ENCODE measurements at places on chromosomes 2 and 18. TPM values are rescaled to one million over a fixed set of nuclear protein-coding genes. Genes with fewer than 3 reads are reported as not detected.
A peak's percentile ranks its signal among the peaks of the same experiment; 100 is the strongest.

DNA sequence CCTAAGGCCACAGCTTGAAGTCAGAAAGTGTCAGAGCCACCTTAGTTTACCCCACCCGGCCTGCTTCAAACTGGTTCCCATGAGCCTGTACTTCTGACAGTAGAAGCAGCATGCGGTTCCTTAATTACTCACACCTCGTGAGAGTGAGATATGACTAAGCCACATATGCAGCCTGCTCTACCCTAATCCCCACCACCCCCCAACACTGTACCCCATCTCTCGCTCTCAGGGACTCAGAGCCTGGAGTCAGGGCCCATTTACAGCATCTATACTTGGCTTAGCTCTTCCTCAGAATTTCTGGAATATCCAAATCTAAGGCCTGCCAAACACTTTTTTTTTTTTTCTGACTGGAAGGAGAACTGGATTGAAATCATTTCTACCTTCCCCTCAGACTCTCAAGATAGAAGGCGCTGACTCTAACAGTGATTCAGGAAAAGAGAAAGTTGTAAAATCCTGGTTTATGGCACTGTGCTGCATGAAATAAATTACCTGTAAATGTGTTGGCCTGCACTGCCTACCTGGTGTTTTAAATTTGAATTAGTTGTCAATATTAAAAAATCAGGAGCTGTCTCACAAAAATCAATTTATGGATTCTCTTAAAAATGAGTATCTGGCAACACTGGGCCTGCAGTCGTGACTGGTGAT, 360.0 kb downstream of the RND3 start:
- H3K4me1 ChIP-seq: no peaks in the 10 kb centered on the region
- H3K36me3 ChIP-seq: no peaks in the 10 kb centered on the region
- no peak for DNase-seq
- no peak overlapping the region for H3K4me3 ChIP-seq
- no peaks in the 10 kb centered on the region for H3K27me3 ChIP-seq

GRCh38 chr2:175402571-175402970, 221.1 kb upstream of the ATP5MC3 start:
- DNase-seq: no peak
- H3K4me3 ChIP-seq: no peak overlapping the region
- no peaks in the 10 kb centered on the region for H3K36me3 ChIP-seq

DNA sequence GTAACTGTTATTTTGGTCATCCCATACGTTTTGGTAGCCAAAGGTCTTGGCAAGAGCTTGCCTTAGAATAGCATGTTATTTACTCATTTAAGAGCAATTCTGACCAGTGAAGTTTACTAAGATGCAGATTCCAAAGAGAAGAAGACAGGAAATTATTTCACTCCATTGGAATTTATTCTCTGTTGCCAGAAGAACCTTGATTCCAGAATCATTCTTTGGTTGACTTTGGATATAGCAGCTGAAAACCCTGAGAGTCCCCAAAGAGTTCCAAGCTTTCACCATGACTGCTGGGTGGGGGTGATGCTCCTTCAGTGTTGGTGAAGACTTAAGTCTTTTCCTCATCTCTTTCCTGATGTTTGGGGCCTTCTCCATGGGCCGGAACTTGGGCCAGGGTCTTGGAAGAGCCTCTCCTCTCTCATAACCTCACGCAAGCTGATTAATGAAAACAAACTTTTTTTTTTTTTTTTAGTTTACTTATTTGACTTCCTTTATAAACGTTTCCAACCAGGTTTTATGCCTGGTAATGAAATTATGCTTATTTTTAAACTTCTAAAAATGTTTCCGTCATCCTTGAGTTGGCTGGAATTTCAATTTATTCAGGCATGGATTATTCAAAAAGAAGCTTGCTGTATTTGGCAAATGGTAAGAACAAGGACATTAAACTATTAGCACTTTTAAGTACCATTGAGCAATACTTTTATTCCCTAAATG, 192.0 kb downstream of the MTX2 start:
- no peaks in the 10 kb centered on the region for H3K36me3 ChIP-seq
- no peak for DNase-seq
- no peak overlapping the region for H3K4me3 ChIP-seq
- H3K27ac ChIP-seq: no peak overlapping the region
- peaks cover 15% of the 10 kb centered on the region for H3K4me1 ChIP-seq

DNA sequence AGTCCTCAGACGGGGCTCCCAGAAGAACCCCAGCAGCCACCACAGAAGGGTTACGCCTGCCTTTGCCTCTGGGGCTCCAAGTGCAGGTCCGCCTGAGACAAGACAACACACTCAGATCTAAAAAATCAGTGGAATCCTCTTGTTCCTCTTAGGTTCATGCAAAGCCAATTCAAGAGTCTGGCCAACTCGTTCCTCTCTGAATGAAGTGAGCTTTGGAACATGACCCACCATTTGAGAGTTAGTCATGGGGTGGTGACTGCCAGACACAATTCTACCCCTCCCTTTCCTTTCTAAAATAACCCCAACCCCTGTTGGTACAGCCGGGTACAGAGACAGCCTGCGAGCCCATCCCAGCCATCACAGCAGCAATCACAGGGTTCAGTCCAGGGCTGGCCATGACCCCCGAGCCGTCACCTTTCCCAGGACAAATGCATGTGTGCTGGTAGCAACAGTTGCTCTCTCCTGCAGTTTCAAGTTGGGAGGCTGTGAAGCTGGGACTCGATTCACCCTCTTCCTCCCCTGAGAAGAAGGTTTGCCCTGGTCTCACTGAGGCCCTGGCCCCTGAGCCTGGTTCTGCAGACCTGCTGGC, 183.1 kb upstream of the SH3BP4 start:
- no peaks in the 10 kb centered on the region for H3K27me3 ChIP-seq
- no peak overlapping the region for H3K4me3 ChIP-seq
- H3K27ac ChIP-seq: no peak overlapping the region
- no peak for DNase-seq
- peaks cover 5% of the 10 kb centered on the region for H3K4me1 ChIP-seq

DOK6 gene
- polyA plus RNA-seq: 0.21 TPM

- no peak overlapping the region for H3K4me3 ChIP-seq
- H3K27ac ChIP-seq: peak overlapping the region; percentile 87
- peak; percentile 31 for DNase-seq
- no peaks in the 10 kb centered on the region for H3K4me1 ChIP-seq
Observed at GRCh38 chr2:152183401-152184073, 8.0 kb upstream of the STAM2 start.

DNA sequence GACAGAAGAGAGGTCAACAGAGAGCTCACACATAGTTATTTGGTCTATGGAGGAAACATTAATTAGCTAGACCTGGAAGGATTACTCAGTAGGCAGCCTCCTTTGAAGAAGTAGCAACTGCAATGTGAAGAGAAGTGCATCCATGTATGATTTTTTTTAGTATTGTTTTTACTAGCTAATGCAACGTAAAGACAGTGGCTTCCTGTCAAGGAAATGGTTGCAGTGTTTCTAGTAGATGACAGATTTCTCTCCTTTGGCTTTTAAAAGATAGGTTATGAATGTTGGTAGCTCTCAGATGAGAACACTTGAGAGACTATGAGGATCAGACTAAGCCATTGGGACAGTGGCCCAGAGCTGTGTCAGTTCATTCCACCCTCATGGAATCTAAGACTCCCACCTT, 175.8 kb downstream of the AGPS start:
- no peaks in the 10 kb centered on the region for H3K27me3 ChIP-seq
- no peak for DNase-seq
- H3K27ac ChIP-seq: no peak overlapping the region
- no peaks in the 10 kb centered on the region for H3K4me1 ChIP-seq
- H3K4me3 ChIP-seq: no peak overlapping the region

ANKRD30B gene
- not detected for polyA plus RNA-seq

GRCh38 chr2:162928356-162928755, 89.8 kb upstream of the KCNH7 start:
- H3K27ac ChIP-seq: no peak overlapping the region
- no peaks in the 10 kb centered on the region for H3K27me3 ChIP-seq
- no peaks in the 10 kb centered on the region for H3K36me3 ChIP-seq
- no peaks in the 10 kb centered on the region for H3K4me1 ChIP-seq
- DNase-seq: no peak
- no peak overlapping the region for H3K4me3 ChIP-seq

DNA sequence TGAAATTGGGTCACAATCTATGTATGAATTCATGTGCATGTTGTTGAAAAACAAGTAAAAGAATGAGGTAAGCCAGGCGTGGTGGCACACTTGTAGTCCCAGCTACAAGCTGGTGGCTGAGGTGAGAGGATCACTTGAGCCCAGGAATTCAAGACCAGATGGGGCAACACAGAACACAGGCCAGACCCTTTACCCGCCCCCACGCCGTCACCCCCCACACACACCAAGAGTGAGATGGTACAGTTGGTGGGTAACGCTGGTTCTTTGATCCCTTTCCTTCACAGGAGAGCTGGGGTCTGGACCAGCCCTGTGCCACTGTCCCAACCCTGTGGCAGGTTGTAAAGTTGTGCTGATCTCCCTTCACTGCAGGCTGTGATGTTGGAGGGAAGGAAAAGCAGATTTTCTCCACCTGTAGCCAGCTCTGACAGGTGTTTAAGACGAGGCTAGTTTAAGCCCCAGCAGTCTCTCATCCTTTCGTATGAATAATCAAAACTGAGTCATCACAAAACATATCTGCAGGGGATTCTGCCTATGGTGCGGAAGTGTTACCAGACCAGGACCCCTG, 13.6 kb downstream of the B3GNT2 start:
- no peak overlapping the region for H3K27ac ChIP-seq
- H3K4me3 ChIP-seq: no peak overlapping the region
- no peak for DNase-seq
- no peaks in the 10 kb centered on the region for H3K27me3 ChIP-seq
- no peaks in the 10 kb centered on the region for H3K36me3 ChIP-seq

IL37 gene
- polyA plus RNA-seq: not detected

DNA sequence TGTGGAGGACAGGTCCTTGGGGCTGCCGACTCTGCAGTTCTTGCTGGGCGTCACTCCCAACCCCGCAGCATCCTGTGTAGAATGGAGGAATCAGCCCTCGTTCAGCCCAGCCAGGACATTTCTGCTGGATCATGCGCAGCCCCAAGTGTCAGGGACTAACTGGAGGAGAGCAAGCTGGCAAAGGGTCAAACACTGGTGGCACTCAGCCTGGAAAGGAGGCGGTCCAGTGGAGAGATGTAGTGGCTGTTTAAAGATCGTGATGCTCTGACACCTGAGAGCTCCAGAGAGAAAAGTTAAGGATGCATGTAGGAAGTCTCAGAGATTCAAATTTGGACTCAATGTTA, 63.6 kb upstream of the SH3RF3 start:
- peaks cover 13% of the 10 kb centered on the region for H3K4me1 ChIP-seq
- no peaks in the 10 kb centered on the region for H3K27me3 ChIP-seq
- DNase-seq: no peak
- H3K27ac ChIP-seq: no peak overlapping the region
- H3K36me3 ChIP-seq: no peaks in the 10 kb centered on the region

ATIC gene
- polyA plus RNA-seq: 182 TPM

RELCH gene
- 8.8 TPM for polyA plus RNA-seq

- no peaks in the 10 kb centered on the region for H3K4me1 ChIP-seq
- no peak overlapping the region for H3K27ac ChIP-seq
- DNase-seq: no peak
- H3K4me3 ChIP-seq: no peak overlapping the region
- H3K27me3 ChIP-seq: no peaks in the 10 kb centered on the region
- H3K36me3 ChIP-seq: no peaks in the 10 kb centered on the region
Observed at GRCh38 chr2:46082531-46083485, 214.4 kb upstream of the EPAS1 start.

DNA sequence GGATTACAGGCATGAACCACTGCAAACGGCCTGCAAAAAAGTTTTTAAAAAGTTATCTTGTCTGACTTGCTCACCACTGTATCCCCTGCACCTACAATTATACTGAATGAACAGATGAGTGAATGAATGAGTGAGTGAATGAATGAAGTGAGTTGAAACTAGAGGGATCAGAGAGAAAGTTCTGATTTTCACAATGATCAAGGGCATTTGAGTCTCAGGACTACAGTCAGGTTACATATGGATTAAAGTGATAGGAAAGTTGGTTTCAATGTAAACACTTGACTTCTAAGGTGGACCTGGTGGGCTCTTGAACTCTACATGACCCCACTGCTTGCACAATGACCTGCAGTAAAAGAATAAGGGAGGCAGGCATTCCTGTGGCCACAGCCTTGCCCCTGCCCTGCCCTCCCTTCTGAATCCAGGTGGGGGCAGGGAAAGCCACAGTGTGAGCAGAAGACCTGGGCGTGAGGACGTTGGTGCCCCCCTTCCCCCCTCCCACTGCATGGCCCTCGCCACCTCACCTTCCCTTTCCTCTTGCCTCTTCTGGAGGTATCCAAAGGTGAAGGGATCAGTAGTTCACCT, 10.7 kb downstream of the C2orf80 start:
- H3K27me3 ChIP-seq: no peaks in the 10 kb centered on the region
- H3K36me3 ChIP-seq: no peaks in the 10 kb centered on the region
- H3K27ac ChIP-seq: no peak overlapping the region
- H3K4me3 ChIP-seq: no peak overlapping the region
- DNase-seq: peak; percentile 44
- H3K4me1 ChIP-seq: peaks cover 10% of the 10 kb centered on the region

- no peak for DNase-seq
- H3K36me3 ChIP-seq: no peaks in the 10 kb centered on the region
- no peaks in the 10 kb centered on the region for H3K27me3 ChIP-seq
Observed at GRCh38 chr2:55152475-55153412, 79.3 kb downstream of the CLHC1 start.

PARD3B gene
- 4.4 TPM for polyA plus RNA-seq

- no peak overlapping the region for H3K27ac ChIP-seq
- no peaks in the 10 kb centered on the region for H3K27me3 ChIP-seq
- no peak overlapping the region for H3K4me3 ChIP-seq
- no peaks in the 10 kb centered on the region for H3K36me3 ChIP-seq
Observed at GRCh38 chr18:42513441-42513840, 558.4 kb downstream of the PIK3C3 start.

- H3K4me3 ChIP-seq: peak overlapping the region; percentile 60
- H3K36me3 ChIP-seq: no peaks in the 10 kb centered on the region
- H3K4me1 ChIP-seq: peaks cover 40% of the 10 kb centered on the region
- H3K27ac ChIP-seq: no peak overlapping the region
- H3K27me3 ChIP-seq: peaks cover 46% of the 10 kb centered on the region
Observed at GRCh38 chr18:5895876-5896740, 786 bp upstream of the TMEM200C start.

ALLC gene
- not detected for polyA plus RNA-seq

All from GM23338 (cell line).